T follicular helper cell (primary cell): ENCODE measurements at places on chromosomes 4 and X.

- no peak for DNase-seq
Measured at GRCh38 chr4:180335566-180335965, 1907.6 kb upstream of the TENM3 start.

DNA sequence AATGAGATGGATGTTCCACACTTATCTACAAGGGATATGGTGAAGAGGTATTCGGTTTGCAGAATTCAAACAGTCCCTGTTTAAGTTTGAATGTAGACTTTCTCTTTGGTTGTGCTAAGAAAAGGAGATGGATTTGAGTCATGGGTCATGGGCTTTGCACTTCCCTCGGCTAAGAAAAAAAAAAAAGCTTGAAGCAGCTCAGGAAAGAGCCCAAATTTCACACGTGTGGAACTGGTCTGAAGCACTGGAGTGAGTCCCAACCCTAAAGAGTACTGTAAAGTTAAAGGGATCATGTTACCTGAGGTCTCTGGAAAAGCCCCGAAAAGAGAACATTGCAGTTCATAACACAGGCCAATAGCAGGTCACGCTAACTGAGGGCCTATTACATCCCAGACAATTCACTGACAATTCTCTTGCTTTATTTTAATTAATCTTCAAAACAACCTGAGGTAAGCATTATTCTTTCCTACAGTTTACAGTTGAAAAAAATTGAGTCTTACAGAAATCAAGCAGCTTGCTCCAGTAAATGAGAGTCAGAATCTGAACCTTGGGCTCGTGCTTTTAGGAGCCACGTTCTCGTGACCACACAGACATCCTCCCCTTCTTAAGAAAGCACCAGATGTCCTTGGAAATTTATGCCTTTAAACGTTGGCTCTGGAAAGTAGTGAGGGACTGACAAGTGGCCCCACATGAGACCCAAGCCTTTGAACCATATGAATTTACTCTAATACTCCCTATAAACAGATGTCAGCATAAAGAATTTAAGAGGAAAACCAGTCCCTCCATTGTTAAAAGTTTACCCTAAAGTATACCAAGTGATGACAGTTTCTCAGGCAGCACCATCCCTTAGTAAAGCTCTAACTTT is 89.3 kb downstream of the MAD2L1 start:
- no peak for DNase-seq

DNA sequence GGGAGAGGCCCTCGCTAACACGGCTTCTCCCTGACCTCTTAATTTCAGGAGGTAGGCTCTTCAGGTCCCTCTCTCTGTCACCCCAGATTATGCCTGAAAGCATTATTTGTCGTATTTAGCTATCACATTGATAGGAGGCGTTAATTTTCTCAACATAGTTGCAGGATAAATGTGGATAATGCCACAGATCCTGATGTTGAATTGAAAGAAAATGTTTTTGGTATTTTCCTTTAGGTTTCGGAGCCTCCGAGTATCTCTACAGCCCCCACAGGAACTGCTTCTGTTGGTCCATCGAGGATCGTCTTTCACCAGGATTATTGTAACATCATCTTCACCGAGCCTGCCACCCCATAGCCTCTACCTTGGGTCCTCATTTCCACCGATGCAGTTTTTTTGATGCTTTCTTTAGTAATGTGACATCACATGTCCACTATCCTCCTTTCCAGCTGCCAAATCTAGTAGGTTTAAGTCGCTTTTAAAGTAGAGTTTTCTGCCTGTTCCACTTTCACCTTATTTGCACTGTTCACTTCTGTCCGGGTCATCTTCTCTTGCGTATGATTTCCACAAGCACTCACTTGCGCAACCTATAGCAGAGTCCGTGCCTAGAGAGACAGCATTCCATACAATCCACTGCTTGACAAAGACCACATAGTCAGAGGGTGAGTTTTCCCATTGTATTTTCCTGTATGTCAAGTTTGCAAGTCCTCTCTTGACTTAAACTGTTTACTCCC is 665 bp downstream of the TIGD2 start:
- DNase-seq, result no peak

DNA sequence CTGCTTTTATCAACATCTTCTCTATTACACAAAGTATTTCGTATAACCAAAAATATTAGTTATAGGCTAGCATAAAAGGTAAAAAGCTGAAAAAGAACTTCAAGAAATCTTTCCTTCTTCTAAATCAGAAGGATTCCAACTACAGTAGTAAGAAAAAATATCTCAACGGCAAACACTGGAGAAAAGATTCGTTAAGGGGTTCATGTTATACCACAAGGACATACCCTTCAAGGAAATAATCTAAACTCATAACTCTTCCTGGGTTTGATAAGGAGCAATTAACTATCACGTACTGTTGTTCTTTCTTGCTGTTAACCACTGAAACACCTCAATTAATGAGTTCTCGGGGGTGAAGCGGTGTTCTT is 1.5 kb downstream of the SMIM14 start:
- DNase-seq, result no peak

DNA sequence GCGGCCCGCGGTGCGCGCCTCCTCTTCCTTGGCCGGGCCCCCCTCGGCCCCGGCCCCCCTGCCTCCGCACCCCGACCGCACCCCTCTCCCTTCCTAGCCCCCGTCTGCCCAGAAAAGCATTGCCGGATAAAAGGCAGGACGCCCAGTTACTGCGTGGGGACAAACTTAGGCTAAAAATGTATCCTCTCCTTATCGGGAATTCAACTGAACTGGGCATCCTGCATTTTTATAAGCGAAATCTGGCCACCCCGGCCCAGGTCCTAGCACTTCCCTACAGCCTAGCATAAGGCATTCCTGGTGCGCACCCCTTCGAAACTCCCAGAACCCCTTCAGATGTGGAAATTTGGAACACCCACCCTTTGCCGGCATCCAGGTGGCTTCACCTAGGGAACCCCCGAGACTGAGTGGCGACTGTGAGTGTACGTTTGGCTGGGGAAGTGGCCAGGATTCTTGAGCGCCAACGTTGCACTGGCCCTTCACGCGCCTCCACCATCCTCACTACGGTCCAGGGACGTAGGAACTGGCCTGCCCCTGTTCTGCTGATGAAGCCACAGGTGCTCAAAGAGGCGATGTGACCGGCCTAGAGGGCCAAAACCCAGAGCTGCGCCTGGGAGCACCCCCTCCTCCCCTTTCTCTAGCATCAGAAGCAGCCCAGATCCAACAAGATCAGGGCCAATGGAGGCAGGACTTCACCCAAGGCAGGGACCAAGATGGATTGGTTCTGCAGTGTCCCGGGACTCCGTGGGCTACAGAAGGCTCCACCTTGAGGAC is 5.7 kb upstream of the RNF4 start:
- DNase-seq, result no peak

DNA sequence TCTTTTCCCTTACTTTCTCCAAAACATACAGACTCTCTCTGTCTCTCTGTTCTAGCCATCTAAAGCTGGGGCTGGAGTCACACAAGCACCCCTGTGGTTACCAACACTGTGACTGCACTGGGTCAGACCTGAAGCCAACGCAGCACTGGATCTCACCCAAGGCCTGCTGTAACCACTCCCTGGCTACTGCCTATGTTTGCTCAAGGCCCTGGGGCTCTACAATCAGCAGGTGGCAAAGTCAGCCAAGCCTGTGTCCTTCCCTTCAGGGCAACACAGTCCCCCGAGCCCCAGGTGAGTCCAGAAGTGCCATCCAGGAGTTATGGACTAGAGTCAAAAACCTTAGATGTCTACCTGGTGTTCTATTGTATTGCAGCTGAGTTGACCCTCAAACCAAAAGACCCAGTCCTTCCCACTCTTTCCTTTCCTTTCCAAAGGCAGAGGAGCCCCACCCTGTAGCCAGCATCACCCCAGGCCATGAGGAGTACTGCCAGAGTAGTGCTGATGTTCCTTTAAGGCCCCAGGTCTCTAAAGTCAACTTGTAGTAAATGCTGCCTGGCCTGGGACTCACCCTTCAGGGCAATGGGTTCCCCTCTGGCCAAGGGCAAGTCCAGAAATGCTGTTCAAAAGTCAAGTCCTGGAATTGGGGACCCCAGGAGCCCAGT is 58.8 kb upstream of the RAP2C start:
- DNase-seq, result no peak

GRCh38 chr4:101232074-101232776 is 115.1 kb downstream of the PPP3CA start:
- DNase-seq, result no peak

- no peak for DNase-seq
Measured at GRCh38 chr4:112938461-112939058, 110.9 kb upstream of the ANK2 start.

DNA sequence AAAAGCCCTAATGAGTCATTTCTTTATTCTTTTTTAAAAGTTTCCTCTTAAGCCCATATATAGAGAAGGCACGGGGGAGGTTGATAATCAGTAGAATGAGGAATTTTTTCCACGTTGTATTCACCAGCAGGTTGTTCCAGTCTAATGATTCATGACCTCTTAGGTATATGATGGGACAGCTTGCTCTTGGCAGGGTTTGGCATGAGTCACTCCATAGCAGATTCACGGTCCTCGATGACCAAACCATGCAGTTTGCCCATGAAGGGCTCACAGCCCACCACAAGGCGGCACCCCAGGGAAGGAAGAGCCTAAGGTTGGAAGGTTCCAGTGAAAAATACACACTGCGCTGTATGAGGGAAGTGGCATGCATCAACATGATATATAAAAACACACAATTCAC is 623.8 kb upstream of the DIPK2B start:
- no peak for DNase-seq
